ENCODE measurements at places on chromosomes 7 and 10. TPM values are rescaled to one million over a fixed set of nuclear protein-coding genes. Genes with fewer than 3 reads are reported as not detected.

- peak; percentile 18 for DNase-seq
Measured at GRCh38 chr7:95861041-95861440, 88.7 kb downstream of the DYNC1I1 start.

The GATA3 gene
- total RNA-seq: 0.52 TPM

- DNase-seq: no peak
Measured at GRCh38 chr10:46234026-46234425, 52.8 kb upstream of the ANTXRL start.

The TRIM50 gene
- total RNA-seq: 0.05 TPM

- no peak for DNase-seq
Measured at GRCh38 chr7:29009947-29010346, 51.8 kb upstream of the TRIL start.

- DNase-seq: no peak
Measured at GRCh38 chr7:155797262-155798250, 14.7 kb downstream of the SHH start.

GRCh38 chr7:152850420-152850819 is 90.9 kb downstream of the ACTR3B start:
- no peak for DNase-seq

- DNase-seq: peak; percentile 95
Measured at GRCh38 chr10:89556600-89556999, 21.2 kb upstream of the SLC16A12 start.

The TFEC gene
- 0.80 TPM for total RNA-seq

Measured in renal cortical epithelial cell (primary cell).